GM03348 (cell line): ENCODE measurements at places on chromosomes 16 and 17.

- peak; percentile 48 for DNase-seq
Observed at GRCh38 chr17:31541559-31541958, 150.1 kb downstream of the RAB11FIP4 start.

- no peak for DNase-seq
Observed at GRCh38 chr16:76665571-76666275, 388.5 kb downstream of the CNTNAP4 start.

GRCh38 chr17:28950017-28950751, 1.1 kb downstream of the PHF12 start:
- peak; percentile 45 for DNase-seq

- DNase-seq, result no peak
Observed at GRCh38 chr17:79627184-79627765, 16.4 kb upstream of the RBFOX3 start.

GRCh38 chr17:75771334-75772281, 6.6 kb upstream of the GALK1 start:
- no peak for DNase-seq

DNA sequence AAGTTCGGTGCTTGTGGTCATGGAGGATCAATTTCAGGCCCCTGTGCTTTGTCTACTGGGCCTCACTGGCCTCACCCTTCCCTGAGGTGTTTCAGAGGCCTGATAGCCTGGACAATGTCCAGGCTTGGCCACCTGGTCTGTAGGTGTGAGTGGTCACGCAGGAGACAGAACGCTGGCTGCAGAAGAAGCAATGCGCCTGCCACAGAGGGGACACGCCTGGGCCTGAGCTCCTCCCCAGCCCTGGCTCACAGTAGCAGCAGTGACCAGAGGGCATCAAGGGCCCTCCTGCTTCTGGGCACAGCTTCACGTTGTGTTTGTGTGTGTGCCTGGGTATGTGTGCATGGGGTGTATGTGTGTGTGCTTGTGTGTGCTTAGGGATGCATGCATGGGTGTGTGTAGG, 1.9 kb upstream of the PITPNM3 start:
- DNase-seq, result no peak

DNA sequence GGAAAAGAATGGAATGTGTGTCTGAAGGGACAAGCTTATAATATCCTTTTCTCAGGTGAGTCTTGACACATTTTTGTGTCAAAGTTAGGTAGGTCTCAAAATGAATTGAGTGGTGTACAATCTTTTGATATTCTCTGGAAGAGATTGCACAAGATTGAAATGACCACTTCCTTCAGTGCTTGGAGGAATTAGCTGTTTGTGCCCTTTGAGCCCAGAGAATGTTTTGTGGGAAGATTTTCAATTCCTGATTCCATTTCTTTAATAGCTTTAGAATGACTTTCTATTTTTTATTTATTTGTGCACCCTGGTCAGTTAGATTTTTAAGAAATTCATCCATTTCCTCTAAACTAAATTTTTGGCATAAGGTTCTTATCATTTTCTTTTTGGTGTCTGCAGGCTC, 1.6 kb upstream of the CCL13 start:
- DNase-seq, result peak; percentile 29

DNA sequence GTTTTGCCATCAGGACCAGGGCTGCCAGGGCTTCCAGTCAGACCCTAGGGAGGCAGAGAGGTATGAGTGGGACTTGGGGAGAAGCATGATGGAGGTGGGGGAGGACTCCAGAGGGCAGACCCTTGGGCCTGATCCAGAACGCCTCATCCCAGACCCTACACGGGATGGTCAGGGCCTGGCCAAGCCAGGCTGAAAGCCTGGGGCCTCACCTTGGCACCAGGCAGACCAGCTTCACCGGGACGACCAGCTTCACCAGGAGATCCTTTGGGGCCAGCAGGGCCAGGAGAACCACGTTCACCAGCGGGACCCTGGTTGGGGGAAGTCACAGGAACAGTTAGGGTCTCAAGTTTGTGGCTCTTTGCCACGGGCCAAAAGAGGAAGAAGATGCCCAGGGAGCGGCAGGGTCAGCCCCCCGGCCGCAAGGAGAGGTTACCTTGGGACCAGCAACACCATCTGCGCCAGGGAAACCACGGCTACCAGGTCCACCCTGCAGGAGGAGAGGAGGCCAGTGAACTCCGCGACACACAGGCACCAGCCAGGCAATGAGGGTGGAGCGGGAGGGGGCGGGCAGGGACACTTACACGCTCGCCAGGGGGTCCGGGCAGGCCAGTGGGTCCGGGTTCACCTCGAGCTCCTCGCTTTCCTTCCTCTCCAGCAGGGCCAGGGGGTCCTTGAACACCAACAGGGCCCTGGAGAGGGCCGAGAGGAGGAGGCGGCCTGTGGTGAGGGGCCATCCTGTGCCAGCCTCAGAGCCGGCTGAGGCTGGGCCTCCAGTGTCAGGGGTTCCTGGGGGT, 7.1 kb downstream of the COL1A1 start:
- no peak for DNase-seq

GRCh38 chr16:2200313-2200712, 3.9 kb upstream of the CASKIN1 start:
- DNase-seq, result no peak

DNA sequence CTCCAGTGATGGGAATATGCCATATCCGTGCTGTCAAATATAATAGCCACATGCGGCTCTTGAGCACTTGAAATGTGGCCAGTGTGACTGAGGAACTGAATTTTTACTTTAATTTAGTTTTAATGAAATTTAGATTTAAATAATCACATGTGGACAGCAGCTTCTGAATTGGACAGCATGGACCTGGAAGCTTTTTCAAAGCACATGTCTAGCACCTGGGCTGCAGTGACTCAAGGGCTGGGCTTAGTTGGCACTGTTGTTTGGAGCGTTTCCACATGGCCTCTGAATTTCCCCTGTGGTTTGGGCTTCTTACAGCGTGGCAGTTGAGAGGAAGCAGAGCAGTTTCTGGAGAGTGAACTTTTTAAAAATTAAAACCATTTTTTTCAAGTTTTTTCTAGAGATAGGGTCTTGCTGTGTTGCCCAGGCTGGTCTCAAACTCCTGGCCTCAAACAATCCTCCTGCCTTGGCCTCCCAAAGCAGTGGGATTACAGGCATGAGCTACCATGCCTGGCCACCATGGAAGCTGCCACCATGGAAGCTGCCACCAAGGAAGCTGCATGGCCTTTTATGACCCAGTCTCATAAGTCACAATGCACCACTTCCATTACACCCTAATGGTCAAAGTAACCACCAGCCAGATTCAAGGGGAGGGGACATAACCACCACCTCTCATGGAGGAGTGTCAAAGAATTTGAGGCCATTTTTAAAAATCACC, 6.7 kb upstream of the TOB1 start:
- DNase-seq, result peak; percentile 42

GRCh38 chr16:82783933-82784572, 157.3 kb downstream of the CDH13 start:
- DNase-seq, result no peak

- no peak for DNase-seq
Observed at GRCh38 chr16:3878610-3879009, 1.9 kb downstream of the CREBBP start.

DNA sequence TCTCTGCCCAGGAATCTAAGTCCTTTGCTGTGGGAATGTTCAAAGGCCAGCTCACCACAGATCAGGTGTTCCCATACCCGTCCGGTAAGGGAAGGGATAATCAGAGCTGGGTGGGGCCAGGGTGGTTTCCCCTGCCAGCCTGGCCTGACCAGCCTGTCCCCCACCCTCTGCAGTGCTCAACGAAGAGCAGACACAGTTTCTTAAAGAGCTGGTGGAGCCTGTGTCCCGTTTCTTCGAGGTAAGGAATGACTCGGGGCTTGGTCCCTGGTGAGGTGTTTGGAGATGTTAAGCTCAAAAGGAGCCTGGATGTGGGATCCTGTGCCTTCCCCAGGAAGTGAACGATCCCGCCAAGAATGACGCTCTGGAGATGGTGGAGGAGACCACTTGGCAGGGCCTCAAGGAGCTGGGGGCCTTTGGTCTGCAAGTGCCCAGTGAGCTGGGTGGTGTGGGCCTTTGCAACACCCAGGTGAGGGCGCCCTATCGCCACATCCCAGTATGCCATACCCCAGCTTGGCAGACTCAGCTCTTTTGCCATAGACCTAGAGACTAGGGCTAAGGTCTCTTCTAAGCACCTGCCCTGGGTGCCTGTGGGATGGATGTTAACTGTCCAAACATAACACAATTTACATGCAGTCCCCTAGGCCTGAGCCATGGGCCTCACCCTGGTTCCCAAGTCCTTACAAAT, 997 bp downstream of the ACADVL start:
- DNase-seq, result peak; percentile 64

DNA sequence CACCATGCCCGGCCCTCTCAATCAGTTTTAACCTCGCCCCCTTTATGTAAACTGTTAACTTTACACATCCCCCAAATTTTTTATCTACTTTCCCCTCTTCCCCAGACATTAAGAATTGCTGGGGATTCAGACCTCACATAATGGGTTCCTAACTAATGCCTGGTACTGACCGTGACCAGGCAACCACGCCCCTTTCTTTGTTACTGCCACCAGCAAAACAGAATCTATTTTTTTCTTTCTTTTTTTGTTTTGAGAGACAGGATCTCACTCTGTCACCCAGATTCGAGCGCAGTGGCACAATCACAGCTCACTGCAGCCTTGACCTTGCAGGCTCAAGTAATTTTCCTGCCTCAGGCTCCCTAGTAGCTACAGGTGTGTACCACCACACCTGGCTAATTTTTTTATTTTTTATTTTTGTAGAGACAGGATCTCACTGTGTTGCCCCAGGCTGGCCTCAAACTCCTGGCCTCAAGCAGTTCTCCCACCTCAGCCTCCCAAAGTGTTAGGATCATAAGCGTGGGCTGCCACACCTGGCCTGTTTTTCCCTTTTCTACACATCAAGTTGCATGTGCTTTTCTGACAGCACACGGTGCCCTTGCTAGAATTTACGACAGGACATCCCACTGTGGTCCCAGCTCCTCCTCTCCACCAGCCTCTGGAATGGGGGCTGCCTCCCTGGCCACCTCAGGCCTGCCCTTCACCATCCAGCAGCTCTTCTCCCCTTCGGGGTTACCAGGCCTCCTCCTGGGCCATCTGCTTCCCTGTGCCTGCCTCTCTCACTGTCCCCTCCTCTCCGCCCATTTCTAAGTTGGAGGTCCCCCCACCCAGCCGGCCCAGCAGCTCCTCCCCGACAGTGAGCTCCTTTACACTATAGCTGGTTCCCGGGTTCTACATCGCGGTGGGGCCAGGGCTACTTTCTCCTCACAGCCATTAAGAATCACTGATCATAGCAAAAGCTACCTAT, 10.8 kb downstream of the CPNE2 start:
- no peak for DNase-seq

- DNase-seq, result no peak
Observed at GRCh38 chr16:23650674-23651416, 9.6 kb downstream of the DCTN5 start.

GRCh38 chr17:77619851-77620250, 338.7 kb upstream of the TNRC6C start:
- DNase-seq, result peak; percentile 42

GRCh38 chr17:57138956-57139576, 54.0 kb downstream of the AKAP1 start:
- no peak for DNase-seq

GRCh38 chr16:70578035-70578434, 54.4 kb downstream of the SF3B3 start:
- DNase-seq, result no peak

DNA sequence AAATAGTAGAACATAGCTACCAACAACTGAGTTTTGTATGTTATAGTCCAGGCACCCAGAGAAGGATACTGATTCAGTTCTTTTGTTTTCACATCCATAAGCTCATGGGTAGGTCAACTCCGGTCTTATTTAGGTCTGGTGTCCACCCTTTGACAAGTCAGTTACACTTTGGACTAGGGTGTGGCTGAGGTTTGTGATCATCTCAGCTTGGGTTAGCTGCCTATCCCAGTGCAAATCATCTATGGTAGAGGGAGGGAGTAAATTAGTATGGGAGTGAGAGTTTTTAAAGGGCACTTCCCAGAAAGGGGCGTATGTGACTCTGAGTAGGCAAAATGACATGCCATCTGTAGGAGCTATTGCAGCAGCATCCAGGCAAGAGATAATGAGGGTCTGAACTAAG, 66.1 kb downstream of the TANC2 start:
- DNase-seq, result no peak

DNA sequence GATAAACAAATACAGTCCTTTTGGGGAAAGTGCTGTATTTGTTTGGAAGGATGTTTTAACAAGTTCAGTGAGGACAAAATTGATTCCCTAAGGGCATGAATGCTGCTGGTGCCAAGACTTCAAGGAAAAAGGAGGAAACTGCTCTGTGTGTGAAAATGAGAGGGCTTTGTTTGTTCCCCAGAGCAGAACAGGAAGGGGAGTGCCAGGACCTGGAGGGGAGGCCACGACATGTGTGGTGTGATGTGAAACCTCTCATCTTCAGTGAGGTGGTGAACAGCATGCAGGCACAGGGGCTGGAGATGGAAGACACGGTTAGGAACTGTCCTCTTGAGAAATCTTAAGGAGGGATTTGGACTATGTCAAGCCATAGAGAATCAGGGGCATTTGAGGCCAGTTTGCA, 46.6 kb upstream of the GRIN2A start:
- no peak for DNase-seq

DNA sequence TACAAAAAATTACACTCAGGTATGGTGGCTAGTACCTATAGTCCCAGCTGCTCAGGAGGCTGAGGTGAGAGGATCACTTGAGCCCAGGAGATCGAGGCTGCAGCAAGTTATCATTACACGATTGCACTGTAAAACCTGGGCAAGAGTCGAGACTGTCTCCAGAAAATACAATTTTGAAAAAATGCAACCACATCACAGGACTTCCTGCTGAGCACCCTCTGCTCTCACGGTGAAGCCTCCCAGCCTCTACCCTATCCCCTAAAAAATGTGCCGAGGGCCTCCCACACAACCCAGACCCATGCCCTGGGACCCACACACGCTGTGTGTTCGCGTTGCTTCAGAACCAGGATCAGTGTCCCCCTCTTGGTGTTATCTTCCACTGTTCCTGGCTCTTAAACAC, 236.1 kb downstream of the CPPED1 start:
- DNase-seq, result no peak

DNA sequence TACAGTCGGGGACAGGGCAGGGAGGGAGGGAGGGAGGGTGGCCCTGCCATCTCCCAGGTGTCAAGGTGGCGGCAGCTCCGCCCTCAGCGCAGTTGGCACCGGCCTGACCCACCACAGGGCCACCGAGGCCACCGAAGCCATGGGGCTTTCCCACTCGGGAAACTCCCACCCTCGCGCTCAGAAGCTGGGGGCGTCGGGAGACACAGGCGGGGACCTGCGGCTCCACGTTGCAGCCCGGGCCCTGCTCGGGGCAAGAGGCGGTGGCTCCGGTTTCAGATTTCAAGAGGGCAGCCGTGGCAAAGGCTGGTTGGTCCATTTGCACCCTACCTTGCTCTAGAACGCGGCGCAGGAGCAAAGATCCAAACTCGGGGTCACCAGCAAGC, 544 bp downstream of the CYB561 start:
- DNase-seq, result peak; percentile 61
